DMS53 (cell line): ENCODE measurements at places on chromosomes 12 and 14.
A peak's percentile ranks its signal among the peaks of the same experiment; 100 is the strongest.

- DNase-seq: no peak
Observed at GRCh38 chr12:31031951-31032335, 41.7 kb upstream of the DDX11 start.

GRCh38 chr14:51107801-51108200, 12.9 kb upstream of the TRIM9 start:
- DNase-seq: no peak

DNA sequence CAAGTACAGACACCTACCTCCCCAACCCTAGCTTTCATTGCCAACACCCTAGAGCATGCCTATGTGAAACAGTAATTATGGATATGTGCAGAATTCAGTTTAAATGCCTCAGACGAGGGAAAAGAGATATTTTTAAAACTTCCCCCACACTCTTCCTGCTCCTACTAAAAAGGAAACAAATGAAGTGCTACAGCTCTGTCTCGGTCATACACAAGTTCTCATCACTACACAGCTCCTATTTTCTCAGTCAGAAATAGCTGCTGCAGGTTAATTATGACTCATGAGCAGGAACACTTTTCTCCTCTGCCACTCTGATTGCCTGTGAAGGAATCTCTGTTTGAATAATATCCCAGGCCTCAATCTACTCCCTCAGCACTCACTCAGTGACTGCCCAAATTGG, 703.6 kb upstream of the FLRT2 start:
- no peak for DNase-seq

DNA sequence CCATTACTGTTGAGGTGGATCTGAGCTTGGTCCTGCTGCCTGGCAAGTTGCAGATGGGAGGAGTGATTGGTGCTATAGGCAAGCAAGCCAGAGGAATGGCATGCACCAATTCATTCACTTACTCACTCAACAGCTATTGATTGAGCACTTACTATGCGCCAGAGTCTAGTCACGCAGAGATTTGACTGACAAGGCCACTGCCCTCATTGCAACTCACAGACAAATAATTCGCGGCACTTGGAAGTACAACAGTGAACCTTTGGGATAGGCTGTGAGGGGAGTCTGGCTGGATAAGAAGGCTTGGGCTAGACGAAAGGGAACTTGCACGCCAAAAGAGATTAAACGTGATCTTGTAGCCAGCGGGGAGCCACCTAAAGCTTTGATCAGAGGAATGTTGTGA, 96.2 kb downstream of the NEDD1 start:
- DNase-seq: no peak

- DNase-seq: peak; percentile 5
Observed at GRCh38 chr14:90556666-90557450, 160.0 kb downstream of the CALM1 start.

GRCh38 chr12:120584343-120585149, 3.3 kb upstream of the POP5 start:
- DNase-seq: peak; percentile 84

DNA sequence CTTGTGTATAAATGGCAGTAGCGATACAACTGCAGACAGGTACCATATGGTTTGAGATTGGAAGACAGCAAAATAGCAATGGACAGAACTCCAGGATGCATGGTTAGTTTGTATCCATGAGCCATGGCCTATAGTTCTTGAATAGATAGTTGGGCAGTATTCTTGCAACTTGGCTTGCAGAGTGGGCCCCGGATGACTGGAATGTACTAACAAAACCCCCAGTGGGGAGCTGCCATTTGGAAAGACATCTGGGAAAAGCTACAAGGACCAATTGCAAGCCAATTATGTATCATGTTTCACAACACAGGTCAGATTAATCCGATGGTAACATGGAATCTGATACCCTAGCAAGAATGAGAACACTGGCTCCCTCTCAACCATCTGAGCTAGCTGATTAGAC, 279.6 kb downstream of the RERGL start:
- DNase-seq: no peak

DNA sequence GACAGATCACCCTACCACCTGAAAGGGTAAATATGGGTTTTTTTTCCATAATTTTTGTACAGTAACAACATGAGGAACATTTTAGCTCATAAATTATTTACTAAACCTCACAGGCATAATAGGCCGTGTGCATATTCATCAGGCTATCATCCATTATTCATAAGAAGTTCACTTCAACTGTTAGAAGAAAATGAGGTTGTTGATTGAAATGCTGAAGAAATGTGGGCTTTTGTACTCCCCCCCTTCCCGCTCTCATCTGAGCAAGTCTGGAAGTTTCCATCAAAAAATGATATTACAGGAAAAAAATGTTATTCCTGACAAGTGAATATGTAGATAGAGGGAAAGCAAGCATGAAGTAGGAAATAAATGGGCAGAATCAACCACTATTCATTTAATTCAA, 7.9 kb upstream of the POU6F1 start:
- DNase-seq: no peak

GRCh38 chr14:105467249-105467941, 7.2 kb upstream of the CRIP2 start:
- no peak for DNase-seq

DNA sequence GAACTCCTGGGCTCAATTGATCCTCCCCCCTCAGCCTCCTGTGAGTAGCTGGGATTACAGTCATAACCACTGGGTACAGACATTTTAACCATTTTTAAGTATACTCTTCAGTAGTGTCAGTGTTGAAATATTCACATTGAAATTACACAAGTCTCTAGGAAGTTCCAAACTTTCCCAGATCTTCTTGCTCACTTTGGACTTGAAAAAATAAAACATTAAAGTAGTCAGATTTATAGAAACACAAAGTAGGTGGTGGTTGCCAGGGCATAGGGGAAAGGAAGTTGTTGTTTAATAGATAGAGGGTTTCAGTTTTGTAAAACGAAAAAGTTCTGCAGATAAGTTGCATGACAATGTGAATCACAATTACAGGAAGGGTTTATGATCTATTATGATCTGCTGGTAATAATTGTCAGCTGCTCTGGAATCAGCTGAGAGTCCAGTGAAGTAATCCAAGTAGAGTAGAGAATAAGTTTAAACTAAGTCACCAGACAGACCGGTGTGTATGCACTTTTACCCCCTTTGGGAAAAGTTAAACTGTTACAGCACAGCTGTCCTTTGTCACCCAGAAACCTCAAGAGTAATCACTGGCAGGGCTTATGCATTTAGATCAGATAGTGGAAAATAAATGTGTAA, 27.4 kb downstream of the PCNX1 start:
- DNase-seq: no peak

DNA sequence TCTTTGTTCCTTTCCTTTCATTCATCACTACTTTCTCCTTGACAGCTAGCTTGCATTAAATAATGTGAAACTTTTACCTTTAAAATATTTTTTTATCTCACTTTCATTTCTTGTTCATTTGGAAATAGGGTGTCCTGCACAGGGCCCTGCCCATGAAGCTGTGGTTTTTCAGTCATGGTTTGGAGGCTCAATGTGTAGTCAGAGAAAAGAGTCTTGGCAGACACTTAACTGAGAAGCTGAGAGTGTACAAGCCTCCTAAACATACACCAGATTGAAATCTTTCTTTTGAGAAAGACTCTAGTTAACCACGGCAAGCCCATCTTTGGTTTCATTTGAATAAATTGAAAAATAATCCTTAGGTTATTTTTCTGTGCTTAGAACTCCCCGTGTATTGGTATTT, 74.2 kb downstream of the KICS2 start:
- no peak for DNase-seq

- DNase-seq: no peak
Observed at GRCh38 chr14:97056086-97056485, 258.9 kb downstream of the VRK1 start.

DNA sequence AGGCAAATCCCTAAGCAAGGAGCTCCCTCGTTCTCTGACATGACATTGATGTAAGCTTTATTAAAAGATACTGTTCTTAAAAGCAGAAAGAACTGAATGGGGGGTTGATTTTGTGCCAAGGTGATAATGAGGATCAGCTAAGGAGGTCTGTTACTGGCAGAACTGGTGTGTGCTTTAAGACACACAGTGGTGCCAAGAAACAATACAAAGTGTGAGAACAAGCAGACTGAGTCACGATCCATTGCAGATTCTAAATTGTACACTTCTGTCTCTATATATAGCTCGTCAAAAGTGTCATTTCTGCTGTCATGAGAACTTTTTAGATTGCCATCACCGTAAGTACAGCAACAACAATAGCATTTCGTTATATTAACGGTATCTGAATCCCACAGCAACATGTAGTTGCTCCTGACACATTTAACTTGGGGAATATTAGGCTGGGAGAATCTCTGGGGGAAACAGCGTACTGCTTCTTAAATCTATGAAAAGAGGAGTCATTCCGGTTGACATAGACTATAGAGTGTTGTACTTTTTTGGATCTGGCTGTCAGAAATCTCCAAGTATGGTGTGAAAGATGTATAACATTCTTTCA, 151.3 kb upstream of the PRKD1 start:
- no peak for DNase-seq

DNA sequence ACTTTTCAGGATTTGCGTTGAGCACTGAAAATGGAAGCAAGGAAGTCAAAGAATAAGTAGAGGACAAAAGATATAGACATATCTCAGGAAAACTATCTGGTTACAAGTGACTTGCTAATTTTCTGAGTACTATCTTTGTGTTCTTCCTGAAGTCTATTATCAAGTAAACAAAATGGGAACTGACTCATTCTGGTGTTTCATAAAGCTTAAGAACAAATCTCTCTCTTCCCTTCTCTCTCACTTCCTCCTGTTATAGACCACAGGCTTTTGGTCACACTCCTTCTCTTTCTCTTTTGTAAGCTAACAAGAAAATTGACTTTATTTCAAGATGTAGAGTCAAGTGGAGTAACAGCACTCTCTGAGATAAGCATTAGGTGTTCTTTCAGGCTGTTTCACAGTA, 406.6 kb upstream of the SYT1 start:
- peak; percentile 28 for DNase-seq

- DNase-seq: no peak
Observed at GRCh38 chr12:107873223-107873622, 98.7 kb downstream of the ASCL4 start.

GRCh38 chr12:109714141-109714912, 702 bp downstream of the FAM222A start:
- peak; percentile 95 for DNase-seq

- DNase-seq: no peak
Observed at GRCh38 chr14:52443506-52443905, 108.8 kb downstream of the TXNDC16 start.

- no peak for DNase-seq
Observed at GRCh38 chr14:31059152-31059924, 33.2 kb upstream of the STRN3 start.

DNA sequence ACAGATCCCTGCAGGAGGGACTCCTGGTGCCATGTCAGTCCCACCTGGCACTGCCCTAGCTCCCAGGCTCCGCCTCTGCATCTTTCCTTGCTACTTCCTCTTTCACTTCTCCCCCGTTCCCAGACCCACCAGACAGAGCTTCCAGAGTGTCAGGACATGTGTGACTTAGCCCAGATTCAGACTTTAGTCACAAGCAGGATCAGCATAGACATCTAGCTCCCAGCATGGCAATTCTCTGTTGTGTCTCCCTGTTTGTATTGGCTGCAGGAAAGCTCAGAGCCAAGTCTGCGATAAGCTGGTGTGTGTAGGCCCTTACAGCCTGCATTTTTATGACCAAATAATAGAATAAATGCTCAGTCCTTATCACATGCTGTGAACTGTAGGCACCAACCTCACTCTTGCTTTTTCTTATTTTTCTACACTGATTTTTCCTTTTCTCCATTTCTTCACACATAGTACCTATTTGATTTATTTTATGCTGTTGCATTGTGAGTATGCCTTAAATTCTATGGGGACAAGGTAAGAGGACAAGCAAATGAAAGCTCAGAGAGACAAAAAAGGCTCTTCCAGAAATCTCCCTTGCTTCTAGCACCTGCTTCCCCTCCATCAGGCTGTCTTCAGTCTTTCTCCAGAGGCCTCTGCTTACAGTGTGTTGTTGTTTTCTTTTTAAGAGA, 5.9 kb downstream of the DHRS2 start:
- DNase-seq: peak; percentile 14

DNA sequence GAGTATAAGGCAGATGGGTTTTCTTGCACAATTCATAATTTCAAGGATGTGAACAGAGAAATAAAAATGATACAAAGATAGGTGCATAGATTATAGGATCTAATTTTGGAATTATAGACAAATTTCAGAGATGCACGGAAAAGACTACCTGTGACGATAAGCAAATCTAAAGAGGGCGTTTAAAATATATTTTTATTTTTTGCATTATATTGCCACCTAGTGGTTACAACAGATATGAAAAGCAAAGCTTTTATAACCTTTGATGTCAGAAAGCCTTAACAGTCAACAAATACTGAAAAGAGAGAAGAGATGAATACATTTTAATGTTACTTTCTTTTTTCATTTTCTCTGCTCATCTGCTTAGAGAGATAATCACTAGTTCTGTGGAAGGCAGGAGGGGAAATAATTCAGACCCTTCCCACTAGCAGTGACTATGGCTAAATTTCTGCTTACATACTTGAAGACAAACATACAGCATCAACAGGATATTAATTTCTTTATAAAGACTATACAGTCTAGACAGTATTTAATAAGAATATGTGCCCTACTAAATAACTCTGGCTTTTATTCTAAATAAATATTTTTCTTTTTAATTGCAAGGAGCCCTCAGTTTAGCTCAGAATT, 46.3 kb downstream of the NTS start:
- DNase-seq: peak; percentile 77

DNA sequence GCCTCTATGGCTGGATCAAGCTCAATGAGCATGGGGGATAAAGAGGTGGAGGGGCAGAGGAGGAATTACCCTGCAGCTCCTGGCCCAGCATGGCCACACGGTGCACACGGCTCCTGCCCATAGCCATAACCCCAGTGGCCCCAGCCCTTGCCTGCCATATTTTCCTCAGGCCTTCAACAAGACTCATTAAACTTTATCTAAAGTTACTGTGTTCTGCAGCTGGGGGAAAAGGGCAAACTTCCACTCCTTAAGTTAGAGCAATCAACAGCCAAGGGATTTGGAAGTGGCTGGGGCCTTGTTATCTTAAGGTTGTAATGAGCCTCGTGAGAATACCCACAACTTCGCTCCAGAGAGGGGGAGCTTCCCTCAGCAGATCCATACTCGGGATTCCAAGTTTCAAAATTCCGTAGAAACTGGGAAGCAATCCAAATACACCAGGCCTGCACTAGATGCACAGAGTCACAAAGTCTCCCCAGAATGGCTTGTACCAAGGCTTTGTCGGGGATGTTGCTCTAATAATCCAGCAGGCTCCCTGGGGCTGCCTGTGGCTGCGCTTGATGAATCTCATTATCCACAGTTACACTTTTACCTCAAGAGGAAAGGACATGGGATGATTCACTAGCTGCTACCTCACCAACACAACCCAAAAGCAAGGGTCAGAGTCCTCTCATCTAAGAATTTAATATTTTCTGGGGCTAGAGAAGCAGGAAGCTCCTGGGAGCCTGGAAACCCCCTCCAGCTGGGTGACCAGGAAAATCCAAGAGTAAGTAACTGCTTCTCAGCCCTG, 13.0 kb upstream of the OR6J1 start:
- no peak for DNase-seq

GRCh38 chr12:101939856-101940265, 62.5 kb downstream of the DRAM1 start:
- peak; percentile 81 for DNase-seq

DNA sequence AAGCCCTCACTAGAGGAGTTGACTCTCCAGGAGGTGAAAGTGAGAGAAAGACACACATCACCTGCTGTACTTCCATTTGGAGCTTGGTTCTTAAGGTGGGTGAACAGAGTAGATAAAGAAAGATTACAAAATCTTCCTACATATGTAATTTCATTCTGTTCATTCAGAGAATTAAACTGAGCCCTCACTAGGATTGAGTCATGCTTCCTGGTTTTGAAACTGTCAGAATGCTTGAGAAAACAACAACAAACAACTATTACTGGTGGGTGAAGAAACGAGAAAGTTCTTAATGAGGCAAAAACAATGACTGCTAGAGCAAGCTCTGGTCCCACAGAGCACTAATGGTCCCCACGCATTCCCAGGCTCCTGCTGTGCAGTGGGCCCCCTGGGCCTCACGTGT, 841.7 kb downstream of the VRK1 start:
- no peak for DNase-seq
